ENCODE measurements at places on chromosomes 6 and 20. TPM values are rescaled to one million over a fixed set of nuclear protein-coding genes. Genes with fewer than 3 reads are reported as not detected.

DNA sequence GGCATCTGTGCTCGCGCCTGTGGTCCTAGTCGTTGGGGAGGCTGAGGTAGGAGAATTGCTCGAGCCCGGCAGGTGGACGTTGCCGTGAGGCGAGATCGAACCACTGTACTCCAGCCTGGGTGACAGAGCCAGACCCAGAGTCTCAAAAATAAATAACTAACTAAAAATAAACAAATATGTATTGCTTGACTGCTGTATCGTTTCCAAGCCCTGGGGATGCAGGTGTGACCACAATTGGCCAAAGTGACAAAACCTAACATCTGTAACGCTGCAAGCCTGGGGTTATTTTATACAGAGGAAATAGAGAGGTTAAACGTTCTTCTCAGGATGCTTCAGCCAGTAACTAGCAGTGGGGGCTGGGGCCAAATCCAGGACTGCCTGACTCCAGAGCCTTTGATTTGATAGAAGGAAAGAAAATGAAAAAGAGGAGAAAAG lies 1.9 kb upstream of the SRSF3 start:
- no peak for DNase-seq

DNA sequence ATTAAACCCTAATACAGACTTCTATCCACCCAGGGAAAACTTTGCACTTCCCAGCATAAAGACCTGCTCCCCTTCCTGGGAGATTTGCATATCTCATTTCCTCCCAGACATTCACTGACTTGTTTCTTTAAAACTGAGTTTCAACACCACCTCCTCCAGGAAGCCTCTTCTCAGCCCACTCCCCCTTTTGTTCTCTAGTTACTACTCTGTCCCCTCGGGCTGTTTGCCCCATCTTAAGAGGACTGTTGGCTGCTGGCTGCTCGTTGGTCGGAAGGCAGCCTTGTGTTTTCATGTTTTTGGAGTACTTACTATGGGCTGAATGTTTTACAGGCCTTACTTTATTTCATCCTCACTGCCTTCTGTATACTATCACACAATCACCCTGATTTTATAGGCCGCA lies 6.6 kb downstream of the ARHGAP40 start:
- no peak for DNase-seq

DNA sequence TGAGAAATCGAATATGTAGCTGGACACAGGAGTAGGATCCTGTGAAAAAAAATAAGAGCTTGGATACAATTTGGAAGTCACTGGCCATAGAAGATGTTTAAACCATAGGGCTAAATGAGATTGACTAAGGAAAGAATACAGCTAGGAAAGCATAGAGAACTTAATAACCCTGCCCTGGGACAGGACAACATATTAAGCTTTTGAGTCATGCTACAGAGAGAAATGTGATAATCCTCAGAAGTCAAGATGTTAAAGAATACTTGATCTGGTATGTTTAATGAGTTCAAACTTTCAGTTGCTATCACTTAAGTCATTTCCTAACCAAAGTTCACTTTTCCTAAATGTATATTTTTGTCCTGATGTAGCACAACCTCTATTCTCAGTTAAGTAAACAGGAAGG lies 154.6 kb upstream of the TSHZ2 start:
- no peak for DNase-seq

DNA sequence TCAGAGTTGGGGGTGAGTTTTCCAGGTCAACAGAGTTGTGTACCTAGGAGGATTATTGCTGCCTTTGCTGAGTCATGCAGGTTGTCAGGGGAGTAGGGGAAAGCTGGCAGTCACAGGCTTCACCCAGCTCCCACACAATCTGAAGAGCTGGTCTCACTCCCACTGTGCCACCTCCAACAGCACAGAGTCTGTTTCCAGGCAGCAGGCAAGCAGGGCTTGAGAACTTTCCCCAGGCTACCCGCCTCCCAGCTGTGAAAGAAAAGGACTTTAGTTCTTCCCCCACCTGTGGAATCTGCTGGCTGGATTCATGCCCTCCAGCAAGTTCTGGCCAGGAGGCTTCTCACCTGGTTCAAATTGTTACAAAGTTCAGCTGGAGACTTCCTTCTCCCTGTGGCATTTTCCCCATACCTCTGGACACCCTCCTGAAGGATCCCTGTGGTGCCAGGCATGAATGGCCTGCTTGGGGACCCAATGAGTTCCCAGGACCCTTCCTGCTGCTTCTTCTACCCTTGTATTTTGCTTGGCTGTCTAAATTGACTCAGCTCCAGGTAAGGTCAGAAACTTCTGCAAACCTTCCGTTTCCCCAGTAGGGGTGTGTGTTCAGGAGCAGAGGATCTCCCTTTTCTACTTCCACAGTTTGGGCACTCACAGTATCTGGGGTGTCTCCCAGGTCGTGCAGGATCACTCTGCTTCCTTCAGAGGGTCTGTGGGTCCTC lies 378.1 kb upstream of the MAN1A1 start:
- DNase-seq, result no peak

The SDC4 gene
- total RNA-seq, result 110 TPM

The TNFRSF6B gene
- 10.7 TPM for total RNA-seq

Data from esophagus squamous epithelium (tissue), 5 donors.